ENCODE measurements at places on chromosomes 6 and 20. TPM values are rescaled to one million over a fixed set of nuclear protein-coding genes. Genes with fewer than 3 reads are reported as not detected.

- DNase-seq, result no peak
Observed at GRCh38 chr6:62338477-62338876, 52.5 kb upstream of the KHDRBS2 start.

GRCh38 chr6:144216668-144217218, 66.4 kb downstream of the STX11 start:
- DNase-seq, result peak; percentile 94

RAET1L gene
- total RNA-seq, result not detected

LEMD2 gene
- total RNA-seq, result 52.5 TPM

DNA sequence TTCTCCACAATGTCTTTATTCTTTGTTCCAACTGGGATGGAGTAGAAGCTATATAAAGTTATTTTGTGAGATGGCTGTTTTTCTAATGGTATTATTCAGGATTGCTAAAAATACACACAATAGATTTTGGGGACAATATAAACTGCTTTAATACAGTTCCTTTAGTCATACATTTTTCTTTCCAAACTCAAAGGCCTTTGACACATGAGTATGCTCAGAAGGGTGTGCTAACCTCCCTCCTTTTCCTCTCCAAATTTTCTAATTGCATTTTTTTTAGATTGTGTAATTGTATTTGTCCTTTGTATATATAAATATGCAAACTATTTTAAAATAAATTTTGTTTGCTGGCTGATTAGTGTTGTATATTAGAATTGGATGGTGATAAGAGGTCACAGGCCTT, 119.6 kb upstream of the FOXO3 start:
- no peak for DNase-seq

GRCh38 chr20:3172933-3173609, at the start of gene LZTS3:
Gene LZTS3 (minus strand): TSS chr20:3173549. CDS start chr20:3167163, 6,386 bp downstream.
- peak; percentile 38 for DNase-seq

- no peak for DNase-seq
Observed at GRCh38 chr20:62952373-62952967, at the start of gene SLC17A9. Gene SLC17A9 (plus strand): TSS chr20:62952709. CDS start chr20:62952831, 122 bp downstream.

DNA sequence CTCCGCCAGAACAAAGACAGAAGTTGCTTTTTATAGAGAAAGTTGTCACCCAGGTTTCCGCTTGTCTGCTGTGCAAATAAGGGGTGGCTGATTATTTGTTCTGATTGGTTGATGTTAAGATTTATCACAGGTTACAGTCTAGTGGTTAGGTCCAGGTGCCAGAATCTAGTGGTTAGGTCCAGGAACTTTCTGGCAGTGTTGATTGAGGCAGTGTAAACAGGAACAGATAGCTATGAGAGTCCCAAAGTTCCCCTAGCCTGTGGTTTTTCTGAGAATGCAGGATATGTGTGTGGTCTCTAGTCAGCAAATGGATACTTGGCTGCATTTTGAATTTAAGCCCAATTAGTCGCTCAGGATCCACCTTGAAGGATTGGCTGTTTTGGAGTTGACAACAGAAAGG, 148.0 kb downstream of the TMEM200A start:
- peak; percentile 50 for DNase-seq

DNA sequence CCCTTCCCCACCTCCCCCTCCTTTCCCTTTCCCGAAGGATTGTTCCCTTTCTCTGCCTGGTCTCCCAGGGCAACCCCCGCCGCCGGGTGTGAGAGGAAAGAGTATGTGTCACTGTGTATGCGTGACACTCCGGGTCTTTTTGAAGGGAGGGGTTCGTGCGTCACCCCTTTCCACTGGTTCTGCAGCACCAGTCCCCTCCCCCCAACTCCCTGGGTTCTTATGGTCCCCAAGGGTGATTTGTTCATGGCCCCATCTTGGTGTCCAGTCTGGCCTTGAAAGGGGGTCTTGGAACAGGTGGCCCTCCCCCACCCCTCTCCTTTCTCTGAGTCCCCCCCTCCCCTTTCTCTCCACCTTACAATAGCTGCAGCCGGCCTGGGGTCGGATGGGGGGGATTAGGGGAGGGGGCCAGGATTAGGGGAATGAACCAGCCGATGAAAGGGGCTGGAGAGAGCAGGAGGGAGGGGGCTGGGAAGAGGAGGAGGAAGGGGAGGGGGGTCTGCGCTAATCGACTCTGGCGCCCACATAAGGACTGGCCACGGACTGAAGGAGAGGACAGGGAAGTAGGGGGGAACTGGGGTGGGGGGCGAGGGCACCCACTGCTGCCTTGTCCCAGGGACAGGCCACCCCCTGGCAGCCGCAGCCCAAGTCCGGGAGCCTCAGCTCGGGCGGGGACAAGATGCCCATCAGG, 1.3 kb upstream of the RING1 start:
- no peak for DNase-seq

- DNase-seq, result no peak
Observed at GRCh38 chr6:3894590-3895311, 45.6 kb downstream of the FAM50B start.

DNA sequence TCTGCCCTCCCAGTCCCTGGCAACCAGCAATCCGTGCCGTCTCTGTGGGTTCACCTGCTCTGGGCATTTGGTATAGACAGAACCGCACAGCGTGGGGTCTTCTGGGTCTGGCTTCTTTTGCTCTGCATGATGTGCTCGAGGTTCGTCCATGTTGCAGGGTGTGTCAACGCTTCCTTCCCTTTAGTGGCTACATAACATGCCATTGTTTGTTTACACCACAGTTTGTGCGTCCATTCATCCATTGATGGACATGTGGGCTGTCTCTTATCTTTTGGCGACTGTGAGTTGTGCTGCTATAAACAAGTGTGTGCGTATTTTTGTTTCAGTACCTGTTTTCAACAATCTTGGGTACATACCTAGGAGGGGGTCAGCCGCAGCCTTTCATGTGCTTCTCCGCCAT, 149.5 kb upstream of the RPS6KA2 start:
- no peak for DNase-seq

SYS1 gene
- 30.2 TPM for total RNA-seq

GRCh38 chr6:157198425-157199279, 124.7 kb downstream of the TMEM242 start:
- DNase-seq, result peak; percentile 61

- DNase-seq, result no peak
Observed at GRCh38 chr6:33289784-33290315, 449 bp downstream of the PFDN6 start.

All from LHCN-M2 (cell line).